ENCODE measurements at places on chromosomes 4 and X.

GRCh38 chr4:7530932-7531639, 96.4 kb upstream of the PSAPL1 start:
- no peak for DNase-seq

DNA sequence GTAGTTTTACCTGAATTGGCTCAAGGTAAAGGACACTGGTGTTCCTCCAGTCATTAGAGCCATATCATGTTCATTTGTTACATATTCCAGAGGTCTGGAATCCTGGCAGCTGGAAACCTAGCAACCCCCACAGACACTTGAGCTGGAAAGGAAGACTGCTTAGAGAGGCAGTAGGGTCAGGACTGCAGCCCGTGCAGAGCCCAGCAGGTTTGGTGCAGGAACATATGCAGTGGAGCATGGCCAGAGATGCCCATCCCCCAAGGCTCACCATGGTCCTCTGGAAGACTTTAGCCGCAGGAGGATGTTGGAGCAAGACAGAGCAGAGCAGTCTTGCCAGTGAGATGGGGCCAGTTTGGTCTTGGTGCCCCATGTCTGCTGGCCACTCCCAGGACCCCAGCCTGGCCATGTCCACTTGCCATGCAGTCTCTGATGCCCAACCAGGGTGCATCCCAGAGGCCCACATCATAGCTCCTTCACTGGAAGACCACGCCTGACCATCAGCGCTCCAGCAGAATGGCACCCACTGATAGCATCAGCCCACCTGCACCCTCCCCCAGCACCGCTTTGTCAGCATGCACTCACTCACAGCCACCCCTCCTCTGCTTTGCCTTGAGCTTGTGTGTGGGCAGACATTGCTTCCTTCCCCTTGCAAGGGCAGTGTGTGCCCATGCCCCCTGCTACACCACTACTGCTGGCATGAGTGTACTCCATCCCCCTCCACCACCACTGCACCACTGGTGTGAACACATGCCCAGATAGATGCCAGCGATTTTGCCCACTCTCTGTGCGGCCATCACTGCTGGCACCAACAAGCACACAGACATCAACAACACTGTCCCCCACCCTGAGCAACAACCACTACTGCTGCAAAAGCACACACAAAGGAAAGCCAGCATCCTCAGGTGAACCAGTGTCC, 190.3 kb upstream of the SPOCK3 start:
- no peak for DNase-seq

GRCh38 chr4:95215991-95216605, 332.7 kb downstream of the UNC5C start:
- DNase-seq, result no peak

DNA sequence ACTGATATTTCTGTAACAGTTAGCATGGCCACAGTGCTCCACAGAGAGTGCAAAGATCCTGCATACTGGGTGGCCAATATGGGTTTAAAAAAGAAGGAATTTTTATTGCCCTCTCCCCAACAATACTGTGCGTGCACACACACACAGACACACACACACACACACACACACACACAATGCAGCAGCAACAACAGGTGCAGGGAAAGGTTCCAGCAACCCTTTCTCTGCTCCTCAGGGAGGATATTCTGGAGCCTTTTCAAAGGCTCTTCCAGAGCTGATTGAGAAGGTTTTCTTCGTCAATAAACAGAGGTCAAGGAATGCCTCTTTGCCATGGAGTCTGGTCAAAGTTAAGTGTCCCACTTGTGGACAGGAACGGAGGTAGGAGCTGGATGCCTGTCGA, 84.8 kb upstream of the ZFP42 start:
- DNase-seq, result no peak

GRCh38 chrX:50635817-50636365, 165.3 kb upstream of the DGKK start:
- no peak for DNase-seq

DNA sequence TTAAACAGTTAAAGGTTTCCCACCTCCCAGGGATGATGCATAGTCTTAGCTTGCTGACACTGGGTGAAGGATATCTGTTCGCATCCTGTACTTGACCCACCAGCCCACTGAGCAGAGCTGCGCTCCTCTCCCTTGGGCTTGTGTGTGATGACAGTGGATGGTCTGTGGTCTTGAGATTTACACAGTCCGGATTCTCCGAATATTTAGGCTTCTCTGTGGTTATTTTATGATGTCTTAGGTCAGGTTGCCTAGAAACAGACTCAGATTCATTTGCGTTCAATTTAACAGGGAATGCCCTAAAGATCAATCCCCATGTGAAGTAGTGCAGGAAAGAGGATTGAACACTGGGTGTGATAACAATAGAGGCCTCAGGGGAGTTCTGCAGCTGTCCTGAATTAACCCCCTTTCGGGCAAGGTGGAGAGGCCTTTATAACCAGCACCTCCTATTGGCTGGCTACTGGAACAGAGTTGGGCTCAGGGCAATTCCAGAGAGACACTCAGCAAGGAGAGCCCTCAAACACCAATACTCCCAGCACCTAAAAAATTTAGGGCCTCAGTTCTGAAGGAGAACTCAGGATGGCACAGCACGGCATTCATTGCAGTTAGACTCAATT, 653.2 kb upstream of the GALNT7 start:
- DNase-seq, result no peak

DNA sequence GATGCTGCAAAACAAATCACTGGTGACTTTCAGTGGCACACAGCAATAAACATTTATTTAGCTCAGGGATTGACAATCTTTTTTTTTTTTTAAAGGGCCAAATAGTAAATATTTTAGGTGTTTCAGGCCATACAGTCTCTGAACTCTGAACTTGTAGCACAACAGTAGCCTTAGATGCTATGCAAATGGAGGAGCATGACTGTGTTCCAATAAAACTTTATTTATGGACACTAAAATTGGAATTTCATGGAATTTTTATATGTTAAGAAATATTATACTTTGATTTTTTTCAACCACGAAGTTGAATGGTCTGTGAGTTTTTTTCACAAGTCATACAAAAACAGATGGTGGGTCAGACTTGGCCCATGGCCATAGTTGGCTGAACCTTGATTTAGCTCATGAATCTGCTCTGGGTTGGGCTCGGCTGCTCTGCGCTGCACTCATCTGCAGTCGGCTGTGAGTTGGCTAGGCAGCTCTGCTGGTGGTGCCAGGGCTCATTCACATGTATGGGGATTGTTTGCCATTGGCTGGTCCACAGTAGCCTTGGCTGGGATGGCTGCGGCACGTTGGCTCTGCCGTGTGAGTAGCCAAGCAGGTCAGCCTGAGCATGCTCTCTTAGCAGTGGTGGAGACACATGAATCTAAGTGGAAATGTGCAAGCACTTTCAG, 231.7 kb upstream of the PGRMC2 start:
- DNase-seq, result no peak

Data from SJSA1 (cell line).